Endodermal cell (in vitro differentiated cells): ENCODE measurements at places on chromosomes 3 and 15.

DNA sequence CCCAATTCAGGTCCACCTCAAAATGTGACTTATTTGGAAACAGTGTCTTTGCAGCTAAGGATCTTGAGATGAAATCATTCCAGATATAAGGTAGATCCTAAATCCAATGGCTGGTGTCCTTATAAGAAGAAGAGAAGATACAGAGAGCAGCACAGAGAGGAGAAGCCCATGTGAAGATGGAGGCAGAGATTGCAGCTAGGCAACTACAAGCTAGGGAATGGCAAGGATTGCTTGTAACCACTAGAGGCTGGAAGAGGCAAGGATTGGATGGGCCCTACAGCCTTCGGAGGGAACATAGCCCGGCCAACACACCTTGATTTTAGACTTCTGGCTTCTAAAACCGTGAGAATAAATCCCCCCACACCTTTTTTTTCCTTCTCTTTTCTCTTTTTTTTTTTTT lies 38.5 kb downstream of the SYN2 start:
- no peak overlapping the region for H3K4me3 ChIP-seq
- H3K27ac ChIP-seq, result no peak overlapping the region
- peaks cover 27% of the 10 kb centered on the region for H3K27me3 ChIP-seq
- H3K4me1 ChIP-seq, result no peaks in the 10 kb centered on the region
- no peak for DNase-seq

GRCh38 chr3:44160818-44161217 lies 80.9 kb upstream of the TOPAZ1 start:
- H3K27me3 ChIP-seq, result peaks cover 18% of the 10 kb centered on the region
- no peaks in the 10 kb centered on the region for H3K36me3 ChIP-seq
- no peaks in the 10 kb centered on the region for H3K4me1 ChIP-seq
- no peak overlapping the region for H3K4me3 ChIP-seq
- DNase-seq, result no peak
- no peak overlapping the region for H3K27ac ChIP-seq

DNA sequence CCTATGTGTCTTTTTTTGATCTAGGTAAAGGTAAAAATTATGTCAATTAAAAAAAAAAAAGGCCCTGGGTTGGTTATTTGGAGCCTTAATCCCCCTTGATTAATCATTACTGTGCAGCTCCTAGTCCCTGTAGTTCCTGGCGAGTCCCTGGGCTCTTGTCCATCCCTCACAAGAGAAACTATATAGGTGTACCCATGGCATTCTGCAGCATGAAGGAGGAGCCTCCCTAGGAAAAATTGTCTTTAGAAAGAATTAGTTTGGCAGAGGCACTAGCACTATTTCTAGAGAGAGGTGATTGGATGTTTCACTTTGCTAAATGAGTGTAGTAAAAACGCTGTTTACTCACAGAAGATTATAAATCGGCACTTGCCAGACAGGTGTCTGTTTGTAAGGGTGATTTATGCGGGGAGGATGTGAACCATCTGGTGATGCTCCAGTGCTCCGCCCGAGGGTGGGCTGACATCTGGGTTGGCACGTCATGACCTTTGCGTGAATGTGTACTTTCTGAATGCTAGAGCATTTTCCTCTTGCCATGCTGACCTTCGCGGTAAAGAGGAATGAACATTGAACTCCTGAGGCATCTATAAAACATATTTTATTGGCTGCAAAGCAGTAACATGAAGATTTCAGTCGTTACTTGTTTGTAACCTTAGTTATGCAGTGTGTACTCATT lies 12.6 kb downstream of the PLCL2 start:
- DNase-seq, result no peak
- no peak overlapping the region for H3K27ac ChIP-seq
- H3K36me3 ChIP-seq, result no peaks in the 10 kb centered on the region

GRCh38 chr15:90191344-90191687 lies 9.8 kb upstream of the SEMA4B start:
- no peak overlapping the region for H3K27ac ChIP-seq
- no peaks in the 10 kb centered on the region for H3K27me3 ChIP-seq
- no peak overlapping the region for H3K4me3 ChIP-seq
- no peak for DNase-seq
- H3K4me1 ChIP-seq, result no peaks in the 10 kb centered on the region

- H3K4me1 ChIP-seq, result no peaks in the 10 kb centered on the region
- no peak overlapping the region for H3K4me3 ChIP-seq
- no peaks in the 10 kb centered on the region for H3K36me3 ChIP-seq
- no peaks in the 10 kb centered on the region for H3K27me3 ChIP-seq
- H3K27ac ChIP-seq, result no peak overlapping the region
Measured at GRCh38 chr3:119783883-119784282, 2.0 kb downstream of the NR1I2 start.

DNA sequence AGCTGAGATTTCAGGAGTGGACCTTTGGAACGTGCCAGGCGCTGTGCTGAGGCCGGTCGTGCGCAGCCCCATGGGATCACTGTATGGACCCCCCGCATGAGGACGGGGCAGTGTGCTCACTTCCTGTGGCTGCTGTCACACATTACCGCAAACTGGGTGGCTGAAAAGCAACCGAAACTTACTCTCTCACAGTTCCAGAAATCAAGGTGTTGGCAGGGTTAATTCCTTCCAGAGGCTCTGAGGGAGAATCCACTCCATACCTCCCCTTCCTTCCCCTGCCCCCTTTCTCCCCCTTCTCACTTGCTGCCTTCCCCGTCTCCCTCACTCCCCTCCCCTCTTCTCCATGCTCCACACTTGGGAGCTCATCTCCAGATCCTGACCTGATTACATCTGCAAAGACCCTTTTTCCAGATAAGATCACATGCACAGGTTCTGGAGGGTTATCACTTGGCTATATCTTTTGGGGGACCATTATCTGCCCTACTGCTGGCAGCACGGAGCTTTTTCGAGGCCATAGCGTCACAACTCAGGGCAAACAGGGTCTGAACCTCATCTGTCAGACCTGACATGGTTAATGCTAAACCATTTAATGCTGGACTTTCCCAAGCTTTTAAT lies 41.2 kb downstream of the KLF13 start:
- no peak overlapping the region for H3K27ac ChIP-seq
- DNase-seq, result no peak
- no peak overlapping the region for H3K4me3 ChIP-seq
- H3K27me3 ChIP-seq, result no peaks in the 10 kb centered on the region

- no peaks in the 10 kb centered on the region for H3K4me1 ChIP-seq
- no peaks in the 10 kb centered on the region for H3K27me3 ChIP-seq
- no peaks in the 10 kb centered on the region for H3K36me3 ChIP-seq
- DNase-seq, result no peak
Measured at GRCh38 chr3:127763816-127764215, 58.5 kb downstream of the MGLL start.

- H3K36me3 ChIP-seq, result no peaks in the 10 kb centered on the region
- H3K4me1 ChIP-seq, result peaks cover 1% of the 10 kb centered on the region
- no peak for DNase-seq
Measured at GRCh38 chr15:77028451-77029165, 33.7 kb downstream of the PSTPIP1 start.

DNA sequence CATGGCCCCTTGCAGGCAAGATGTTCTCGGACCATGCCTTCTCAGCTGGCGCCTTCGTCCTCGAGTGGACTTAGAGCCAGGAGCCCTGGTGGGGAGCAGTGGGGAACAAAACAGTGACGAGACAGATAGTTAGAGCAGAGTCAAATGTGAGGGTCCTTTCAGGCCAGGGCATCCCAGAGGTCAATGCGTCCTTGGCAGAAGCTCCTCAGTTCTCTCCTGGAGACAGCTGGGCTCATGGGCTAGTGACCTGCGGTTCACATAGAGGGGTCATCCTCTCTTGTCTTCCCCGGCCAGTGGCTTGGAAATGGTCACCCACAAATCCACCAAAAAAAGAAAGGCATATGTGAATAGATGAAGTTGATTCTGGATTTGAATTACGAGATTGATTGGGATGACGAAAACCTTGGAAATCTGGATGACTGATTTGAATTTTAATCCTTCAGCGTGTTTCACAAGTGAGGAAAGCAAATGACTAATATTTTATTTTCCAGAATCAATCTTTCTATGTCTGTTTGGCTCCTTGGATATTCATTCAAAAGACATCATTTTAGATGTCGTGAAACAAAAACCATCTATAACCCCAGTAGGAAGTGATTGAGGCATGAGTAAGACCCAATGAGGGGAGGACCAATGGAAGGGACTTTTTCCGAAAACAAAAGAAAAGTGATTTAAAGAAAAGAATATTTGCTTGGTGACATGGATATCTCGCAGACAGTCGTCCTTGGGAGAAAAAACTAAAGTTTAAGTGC lies 84.5 kb downstream of the ASB7 start:
- no peak for DNase-seq
- H3K4me1 ChIP-seq, result no peaks in the 10 kb centered on the region
- no peaks in the 10 kb centered on the region for H3K27me3 ChIP-seq

DNA sequence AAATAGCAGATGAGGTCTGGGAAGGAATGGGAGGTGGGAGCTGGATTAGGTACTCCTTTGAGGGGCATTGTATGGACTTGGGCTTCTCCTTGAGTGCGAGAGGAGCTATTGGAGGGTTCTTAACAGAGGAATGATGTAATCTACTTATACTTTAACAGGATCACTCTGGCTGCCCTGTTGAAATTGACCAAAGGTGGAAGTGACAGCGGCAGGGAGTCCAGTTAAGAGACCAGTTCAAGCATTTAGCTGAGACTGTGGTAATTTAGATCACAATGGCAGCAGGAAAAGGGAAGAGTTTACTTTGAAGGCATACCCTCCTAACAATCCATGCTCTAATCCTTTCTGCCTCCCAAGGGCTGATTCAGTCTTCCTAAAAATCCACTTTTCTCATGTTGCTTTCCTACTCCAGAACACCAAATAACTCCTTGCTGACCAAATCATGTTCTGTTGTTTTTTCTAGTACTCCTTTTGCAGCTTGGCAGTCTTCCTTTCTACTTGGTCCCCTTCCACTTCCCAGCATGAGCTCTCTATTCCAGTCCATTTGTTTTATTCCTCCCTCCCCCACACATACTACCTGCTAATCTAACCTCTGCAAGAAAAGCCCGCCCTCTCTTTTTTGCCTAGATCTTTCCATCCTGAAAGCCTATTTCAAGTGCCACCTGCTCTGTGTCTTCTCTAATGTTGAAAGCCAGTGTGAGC lies 139.4 kb downstream of the NECTIN3 start:
- H3K27ac ChIP-seq, result no peak overlapping the region
- H3K27me3 ChIP-seq, result no peaks in the 10 kb centered on the region
- H3K4me3 ChIP-seq, result no peak overlapping the region
- H3K36me3 ChIP-seq, result no peaks in the 10 kb centered on the region
- peak; percentile 74 for DNase-seq
- peaks cover 8% of the 10 kb centered on the region for H3K4me1 ChIP-seq

GRCh38 chr3:13688824-13689223 lies 139.9 kb downstream of the FBLN2 start:
- DNase-seq, result no peak
- H3K27ac ChIP-seq, result no peak overlapping the region
- no peaks in the 10 kb centered on the region for H3K27me3 ChIP-seq
- H3K4me3 ChIP-seq, result no peak overlapping the region
- peaks cover 4% of the 10 kb centered on the region for H3K4me1 ChIP-seq
- no peaks in the 10 kb centered on the region for H3K36me3 ChIP-seq

GRCh38 chr15:75713338-75713895 lies 769 bp upstream of the CSPG4 start:
- peak; percentile 77 for DNase-seq
- peaks cover 6% of the 10 kb centered on the region for H3K4me1 ChIP-seq
- no peaks in the 10 kb centered on the region for H3K36me3 ChIP-seq
- H3K27me3 ChIP-seq, result peaks cover 12% of the 10 kb centered on the region
- H3K4me3 ChIP-seq, result no peak overlapping the region

- H3K27me3 ChIP-seq, result no peaks in the 10 kb centered on the region
- no peaks in the 10 kb centered on the region for H3K36me3 ChIP-seq
- peak overlapping the region; percentile 25 for H3K4me3 ChIP-seq
- DNase-seq, result no peak
- H3K4me1 ChIP-seq, result peaks cover 30% of the 10 kb centered on the region
Measured at GRCh38 chr15:80317389-80318182, 65.6 kb upstream of the CTXND1 start.

GRCh38 chr15:101201411-101202174 lies 50.3 kb downstream of the CHSY1 start:
- DNase-seq, result peak; percentile 97
- peak overlapping the region; percentile 72 for H3K27ac ChIP-seq
- peaks cover 7% of the 10 kb centered on the region for H3K4me1 ChIP-seq
- no peak overlapping the region for H3K4me3 ChIP-seq
- no peaks in the 10 kb centered on the region for H3K27me3 ChIP-seq

GRCh38 chr3:116432795-116433194 lies 12.5 kb downstream of the LSAMP start:
- no peak for DNase-seq
- H3K27me3 ChIP-seq, result no peaks in the 10 kb centered on the region
- no peak overlapping the region for H3K27ac ChIP-seq
- H3K4me3 ChIP-seq, result no peak overlapping the region
- no peaks in the 10 kb centered on the region for H3K36me3 ChIP-seq

- peaks cover 94% of the 10 kb centered on the region for H3K27me3 ChIP-seq
- no peak for DNase-seq
- H3K36me3 ChIP-seq, result no peaks in the 10 kb centered on the region
- H3K4me1 ChIP-seq, result peaks cover 25% of the 10 kb centered on the region
Measured at GRCh38 chr3:137772214-137772955, 8.3 kb downstream of the SOX14 start.

GRCh38 chr15:50593761-50594160 lies 47.3 kb upstream of the USP50 start:
- no peaks in the 10 kb centered on the region for H3K27me3 ChIP-seq
- no peak for DNase-seq
- peaks cover 79% of the 10 kb centered on the region for H3K36me3 ChIP-seq
- H3K4me3 ChIP-seq, result no peak overlapping the region
- H3K27ac ChIP-seq, result no peak overlapping the region
- H3K4me1 ChIP-seq, result no peaks in the 10 kb centered on the region

- H3K4me1 ChIP-seq, result peaks cover 3% of the 10 kb centered on the region
- no peak for DNase-seq
- no peaks in the 10 kb centered on the region for H3K36me3 ChIP-seq
- H3K4me3 ChIP-seq, result no peak overlapping the region
Measured at GRCh38 chr3:173653781-173654180, 256.2 kb downstream of the NLGN1 start.

DNA sequence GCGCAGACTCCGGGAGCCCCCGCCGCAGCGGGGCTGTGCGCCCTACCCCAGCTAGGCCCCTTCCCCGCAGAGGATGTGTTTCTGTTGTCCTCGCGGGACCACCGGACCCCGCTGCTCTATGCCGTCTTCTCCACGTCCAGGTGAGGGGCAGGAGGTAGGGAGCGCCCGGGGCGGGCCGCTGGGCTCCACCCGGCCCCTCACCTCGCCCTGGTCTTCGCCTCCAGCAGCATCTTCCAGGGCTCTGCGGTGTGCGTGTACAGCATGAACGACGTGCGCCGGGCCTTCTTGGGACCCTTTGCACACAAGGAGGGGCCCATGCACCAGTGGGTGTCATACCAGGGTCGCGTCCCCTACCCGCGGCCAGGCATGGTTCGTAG lies 4.7 kb downstream of the SEMA3B start:
- H3K4me1 ChIP-seq, result peaks cover 3% of the 10 kb centered on the region
- no peaks in the 10 kb centered on the region for H3K36me3 ChIP-seq
- DNase-seq, result no peak
- no peak overlapping the region for H3K27ac ChIP-seq
- H3K27me3 ChIP-seq, result peaks cover 39% of the 10 kb centered on the region

- DNase-seq, result no peak
- H3K4me3 ChIP-seq, result no peak overlapping the region
- no peaks in the 10 kb centered on the region for H3K27me3 ChIP-seq
Measured at GRCh38 chr3:40846451-40846850, 321.7 kb downstream of the ZNF621 start.

GRCh38 chr3:23915537-23916108 lies 1.2 kb downstream of the NKIRAS1 start:
- peaks cover 38% of the 10 kb centered on the region for H3K36me3 ChIP-seq
- H3K27ac ChIP-seq, result no peak overlapping the region
- peak overlapping the region; percentile 95 for H3K4me3 ChIP-seq
- DNase-seq, result no peak
- no peaks in the 10 kb centered on the region for H3K4me1 ChIP-seq

GRCh38 chr15:81907521-81907920 lies 138.3 kb downstream of the MEX3B start:
- H3K27me3 ChIP-seq, result no peaks in the 10 kb centered on the region
- peaks cover 3% of the 10 kb centered on the region for H3K4me1 ChIP-seq
